ENCODE measurements at places on chromosomes 1 and 21.

GRCh38 chr1:175690298-175690697 lies 53.1 kb downstream of the TNR start:
- no peak for DNase-seq

DNA sequence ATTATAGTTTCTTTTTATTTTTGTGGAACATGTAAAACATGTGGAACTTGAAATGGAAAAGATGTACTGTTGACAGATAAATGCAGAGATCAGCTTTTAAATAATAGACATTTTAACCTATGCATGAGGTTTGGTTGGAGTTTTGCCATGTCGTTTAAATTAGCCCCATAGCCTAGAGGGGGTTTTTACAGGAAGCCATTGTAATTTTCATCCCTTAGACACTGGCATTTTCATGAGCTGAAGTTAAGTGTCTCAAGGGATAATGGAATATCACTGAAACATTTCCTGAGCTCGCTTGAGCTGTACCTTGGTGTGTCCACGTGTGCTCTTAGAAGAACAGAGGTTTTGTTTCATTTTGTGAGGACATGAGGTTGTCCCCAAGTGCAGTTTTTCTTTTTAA lies 54.2 kb downstream of the HMCN1 start:
- no peak for DNase-seq

DNA sequence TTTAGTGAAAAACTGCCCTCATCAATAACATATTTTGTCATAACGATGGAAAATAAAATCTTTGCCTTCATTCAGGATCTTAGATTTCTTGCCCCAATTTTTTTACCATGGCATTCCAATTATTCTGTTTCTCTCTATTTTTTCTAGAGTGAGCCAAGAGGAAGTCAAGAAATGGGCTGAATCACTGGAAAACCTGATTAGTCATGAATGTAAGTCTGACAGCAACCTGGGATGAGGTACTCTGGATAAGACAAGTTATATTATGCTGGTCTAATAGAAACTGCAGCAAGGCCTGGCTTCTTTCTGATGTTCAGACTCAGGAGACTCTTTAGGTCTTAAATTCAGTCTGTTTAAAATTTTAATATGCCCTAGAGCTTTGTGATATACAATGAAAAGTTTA lies 3.5 kb downstream of the RGS4 start:
- DNase-seq, result no peak

DNA sequence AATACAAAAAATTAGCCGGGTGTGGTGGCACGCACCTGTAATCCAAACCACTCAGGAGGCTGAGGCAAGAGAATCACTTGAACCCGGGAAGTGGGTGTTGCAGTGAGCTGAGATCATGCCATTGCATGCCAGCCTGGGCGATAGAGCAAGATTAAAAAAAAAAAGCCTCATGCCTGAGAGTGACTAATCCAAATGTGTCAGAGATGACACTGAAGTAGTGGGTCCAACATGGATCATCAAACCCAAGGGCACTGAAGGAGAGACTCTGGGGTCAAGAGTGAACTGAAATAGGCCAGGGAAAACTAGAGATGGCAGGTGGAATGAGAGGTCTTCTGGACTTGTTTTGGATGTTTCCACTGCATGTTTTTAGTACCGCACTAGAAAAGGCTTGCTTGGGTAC lies 10.2 kb upstream of the CACHD1 start:
- DNase-seq, result no peak

DNA sequence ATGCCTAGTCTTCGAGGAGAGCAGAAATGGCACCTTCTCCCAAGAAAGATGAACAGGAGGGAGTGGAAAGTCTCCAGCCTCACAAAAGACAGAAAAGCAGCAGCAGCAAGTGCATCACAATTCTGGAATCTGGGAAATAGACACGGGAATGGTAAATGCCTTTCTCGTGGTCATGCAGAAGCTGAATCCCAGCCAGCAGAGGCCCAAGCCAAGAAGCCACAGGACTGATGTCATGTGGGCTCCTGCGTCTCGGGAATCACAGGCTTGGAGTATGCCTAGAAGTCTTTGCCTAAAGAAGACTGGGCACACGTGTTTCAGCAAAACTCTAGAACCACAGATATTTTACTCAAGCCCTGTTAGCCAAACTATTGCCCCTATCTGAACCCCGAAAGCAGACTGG lies 260.3 kb upstream of the PLD5 start:
- DNase-seq, result no peak

GRCh38 chr21:32459972-32460371 lies 47.5 kb downstream of the EVA1C start:
- no peak for DNase-seq

GRCh38 chr1:54290506-54291184 lies 90.7 kb downstream of the MRPL37 start:
- no peak for DNase-seq

GRCh38 chr1:30176477-30176876 lies 546.9 kb downstream of the MATN1 start:
- no peak for DNase-seq

GRCh38 chr1:64744492-64745180 lies at the start of gene RAVER2:
TSS of gene RAVER2 (plus strand) at chr1:64745075. CDS start at chr1:64745173, 98 bp downstream.
- DNase-seq, result peak; percentile 81

DNA sequence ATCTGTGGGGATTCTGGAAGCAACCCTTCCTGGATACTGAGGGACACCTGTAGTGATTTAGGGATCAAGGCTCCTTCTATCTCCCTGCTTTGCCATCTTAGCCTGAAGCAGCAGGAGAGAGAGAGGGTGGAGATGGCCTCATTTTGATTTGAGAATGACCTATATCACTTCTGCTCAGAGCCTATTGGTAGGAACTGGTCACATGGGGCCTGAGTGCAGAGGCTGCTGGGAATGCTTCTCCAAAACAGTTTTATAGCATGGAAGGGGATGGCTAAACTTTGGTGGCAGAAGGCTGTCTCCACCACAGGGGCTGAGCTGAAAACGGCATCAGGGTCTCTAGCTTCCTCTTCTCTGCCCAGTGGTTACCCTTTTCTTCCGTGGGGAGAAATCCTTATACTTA lies 105.8 kb downstream of the TBX19 start:
- DNase-seq, result no peak

- no peak for DNase-seq
Measured at GRCh38 chr21:33682992-33683627, 40.8 kb downstream of the ITSN1 start.

- DNase-seq, result no peak
Measured at GRCh38 chr1:210089855-210090254, 142.7 kb upstream of the SERTAD4 start.

DNA sequence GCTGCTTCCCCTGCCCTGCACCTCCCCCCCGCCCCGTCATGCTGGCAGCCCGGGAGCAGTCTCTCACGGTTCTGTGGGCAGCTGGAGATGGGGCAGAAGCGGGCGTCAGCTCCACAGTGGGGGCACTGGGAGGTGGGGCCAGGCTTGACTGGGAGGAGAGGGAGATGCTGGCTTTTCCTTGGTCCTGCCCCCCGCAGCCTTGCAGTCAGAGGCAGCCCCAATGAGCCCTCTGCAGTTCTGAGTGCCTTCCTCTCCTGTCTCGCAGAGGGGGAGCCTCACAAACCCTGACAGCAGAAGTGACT lies 21.7 kb downstream of the ARHGEF10L start:
- no peak for DNase-seq

GRCh38 chr1:116854716-116855115 lies 55.0 kb upstream of the PTGFRN start:
- DNase-seq, result no peak

DNA sequence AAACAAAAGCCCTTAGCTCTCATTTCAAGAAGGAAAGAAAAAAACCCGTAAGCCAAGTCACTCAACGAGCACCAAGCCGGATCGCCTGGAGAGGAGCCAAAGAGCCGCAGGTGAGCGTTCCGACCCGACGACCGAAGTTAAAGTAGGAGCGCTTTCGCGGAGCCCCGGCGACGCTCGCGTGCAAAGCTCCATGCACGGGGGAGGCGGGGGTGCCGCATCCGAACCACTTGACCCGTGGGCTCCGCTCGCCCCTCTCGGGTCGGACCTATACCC lies 382 bp downstream of the GPBP1L1 start:
- no peak for DNase-seq

GRCh38 chr1:91693557-91693956 lies 192.4 kb downstream of the TGFBR3 start:
- DNase-seq, result no peak

GRCh38 chr21:42862774-42863503 lies 16.4 kb downstream of the WDR4 start:
- DNase-seq, result no peak

- DNase-seq, result no peak
Measured at GRCh38 chr1:193068013-193068412, 8.6 kb downstream of the RO60 start.

DNA sequence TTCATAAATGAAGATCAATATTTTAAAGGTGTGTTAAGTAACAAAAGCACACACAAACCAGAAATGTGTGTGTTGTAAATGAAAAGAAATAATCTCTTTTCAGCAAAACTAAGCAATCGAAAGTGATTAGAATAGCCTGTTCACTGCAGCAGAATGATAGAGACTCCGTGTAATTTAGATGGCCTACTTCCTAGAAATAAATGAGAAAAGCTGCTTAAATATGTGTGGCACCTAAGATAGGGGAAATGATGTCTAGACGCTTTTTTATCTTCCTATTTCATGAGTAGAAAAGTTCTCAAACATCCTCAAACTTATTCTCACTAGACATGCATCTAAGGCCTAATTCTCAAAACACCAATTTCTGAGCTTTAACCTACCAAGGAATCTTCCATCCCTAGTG lies 124.7 kb upstream of the BRINP3 start:
- no peak for DNase-seq

- no peak for DNase-seq
Measured at GRCh38 chr1:7292714-7293419, 478.2 kb upstream of the VAMP3 start.

GRCh38 chr1:55334160-55334559 lies 119.0 kb upstream of the USP24 start:
- no peak for DNase-seq

DNA sequence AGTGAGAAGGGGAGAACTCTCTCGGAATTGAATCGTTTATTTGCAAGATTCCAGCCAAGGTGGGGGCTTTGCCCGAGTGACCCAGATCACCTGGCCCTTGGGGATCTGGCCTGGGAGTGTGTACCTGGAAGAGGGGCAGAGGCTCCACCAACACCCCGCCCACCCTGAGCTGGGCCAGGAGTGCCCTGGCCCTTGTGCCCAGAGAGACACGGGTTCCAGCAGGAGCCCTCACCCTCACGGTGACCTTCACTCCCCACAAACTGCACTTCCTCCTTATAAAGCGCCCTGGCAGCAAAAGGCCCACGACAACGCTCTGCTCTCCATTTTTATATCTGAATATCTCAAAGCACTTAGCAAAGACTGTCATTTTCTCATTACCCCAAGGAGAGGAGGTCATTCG lies 16.6 kb downstream of the CASZ1 start:
- DNase-seq, result no peak

DNA sequence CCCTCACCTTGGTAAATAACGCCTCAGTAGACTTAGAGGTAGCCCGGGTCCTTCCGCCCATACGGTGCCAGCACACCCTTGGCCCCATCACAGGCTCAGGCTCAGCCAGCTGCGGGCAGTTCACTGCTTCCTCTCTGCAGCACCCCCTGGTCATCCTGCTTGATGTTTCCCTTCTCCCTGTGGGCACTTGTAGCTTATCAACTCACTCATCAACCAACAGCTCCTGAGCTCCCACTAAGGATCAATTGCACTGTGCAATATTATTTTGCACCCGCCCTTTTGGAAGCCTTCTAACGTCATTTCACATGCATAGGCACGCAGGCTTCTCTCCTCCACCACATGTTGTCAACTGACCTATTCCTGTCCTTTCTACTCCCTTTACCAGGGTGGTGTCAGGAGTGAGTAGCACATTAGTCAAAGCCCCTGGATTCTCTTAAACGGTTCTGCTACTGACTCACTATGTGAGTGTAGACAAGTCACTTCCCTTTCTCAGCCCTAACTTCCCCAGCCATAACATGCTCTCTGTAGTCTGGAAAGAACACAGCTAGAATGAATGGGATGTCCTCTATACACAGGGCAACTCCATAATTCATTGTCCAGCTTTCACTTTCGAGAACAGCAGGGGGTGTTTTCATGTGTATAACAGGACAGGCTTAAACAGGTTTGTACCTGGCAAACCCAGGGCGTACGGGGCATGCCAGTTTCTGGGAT lies 47.1 kb upstream of the IRF2BP2 start:
- DNase-seq, result no peak

DNA sequence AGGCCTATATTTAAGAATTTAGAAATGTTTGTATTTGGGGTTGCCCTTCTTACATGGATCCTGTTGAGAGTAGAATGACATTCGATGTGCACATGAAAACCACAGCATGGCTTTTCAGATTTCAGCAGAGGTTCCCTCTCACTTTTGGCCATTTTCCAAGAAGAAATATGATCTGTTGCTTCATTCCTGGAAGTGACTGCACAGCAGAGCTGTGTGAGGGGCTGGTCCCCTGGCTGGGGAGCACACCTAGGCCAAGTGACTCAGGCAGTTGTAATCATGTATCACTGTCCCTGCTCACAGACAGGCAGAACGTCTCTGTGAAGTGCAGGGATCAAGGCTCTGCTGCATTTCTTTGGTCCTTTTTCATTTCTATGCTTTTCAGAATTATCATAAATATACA lies 32.3 kb downstream of the AGT start:
- DNase-seq, result no peak

DNA sequence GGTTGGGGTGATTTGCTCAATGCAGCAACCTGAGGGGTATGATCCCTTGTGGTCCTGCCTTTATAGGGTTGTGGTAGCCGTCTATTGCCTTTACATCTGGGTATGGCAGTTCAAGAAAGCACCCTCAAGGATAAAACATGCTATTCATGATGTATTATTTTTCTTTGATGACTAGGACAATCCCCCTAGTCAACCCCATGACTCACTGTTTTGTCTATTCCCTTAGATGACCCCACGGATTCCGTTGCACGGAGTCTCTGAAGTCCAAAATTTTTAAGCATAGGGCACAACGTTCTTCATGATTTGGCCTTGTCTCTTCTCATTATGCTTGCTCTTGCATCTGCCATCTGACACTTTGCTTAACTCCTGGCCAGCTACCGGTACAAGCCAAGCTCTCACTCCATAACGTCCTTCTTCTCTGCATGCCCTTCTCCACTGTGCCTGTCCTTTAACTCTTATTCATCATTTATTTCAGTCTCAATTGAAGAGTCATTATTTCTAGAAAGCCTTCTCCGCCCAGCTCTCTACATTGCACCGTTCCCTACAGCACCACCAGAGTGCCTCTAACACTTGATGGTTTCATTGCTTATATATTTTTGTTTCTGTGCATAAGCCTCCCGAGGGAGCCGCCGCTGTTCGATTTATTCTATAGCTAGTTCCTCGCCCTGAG lies 838 bp upstream of the DISP1 start:
- no peak for DNase-seq

- no peak for DNase-seq
Measured at GRCh38 chr1:200448034-200448762, 38.4 kb upstream of the ZNF281 start.

All from activated CD8-positive, alpha-beta memory T cell treated with anti-CD3 and anti-CD28 coated beads for 24 hours (primary cell).